ENCODE measurements at places on chromosomes 13 and 19.

- no peak for DNase-seq
Observed at GRCh38 chr19:28868836-28869235, 344.1 kb downstream of the UQCRFS1 start.

DNA sequence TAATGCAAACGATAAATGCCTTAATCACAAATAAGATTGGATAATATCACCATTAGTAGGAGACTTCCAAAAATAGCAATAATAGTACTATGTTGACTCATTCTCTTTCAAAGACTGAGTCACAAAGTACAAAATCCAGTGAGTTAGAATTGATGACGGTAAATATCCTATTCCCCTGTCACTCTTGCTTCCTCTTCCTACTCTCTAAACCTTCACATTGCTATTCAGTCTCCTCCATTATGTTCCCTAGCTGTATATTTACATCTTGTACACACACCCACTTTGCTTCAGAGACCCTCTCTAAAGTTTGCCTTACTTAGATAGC is 26.3 kb upstream of the INTS6 start:
- DNase-seq, result no peak

DNA sequence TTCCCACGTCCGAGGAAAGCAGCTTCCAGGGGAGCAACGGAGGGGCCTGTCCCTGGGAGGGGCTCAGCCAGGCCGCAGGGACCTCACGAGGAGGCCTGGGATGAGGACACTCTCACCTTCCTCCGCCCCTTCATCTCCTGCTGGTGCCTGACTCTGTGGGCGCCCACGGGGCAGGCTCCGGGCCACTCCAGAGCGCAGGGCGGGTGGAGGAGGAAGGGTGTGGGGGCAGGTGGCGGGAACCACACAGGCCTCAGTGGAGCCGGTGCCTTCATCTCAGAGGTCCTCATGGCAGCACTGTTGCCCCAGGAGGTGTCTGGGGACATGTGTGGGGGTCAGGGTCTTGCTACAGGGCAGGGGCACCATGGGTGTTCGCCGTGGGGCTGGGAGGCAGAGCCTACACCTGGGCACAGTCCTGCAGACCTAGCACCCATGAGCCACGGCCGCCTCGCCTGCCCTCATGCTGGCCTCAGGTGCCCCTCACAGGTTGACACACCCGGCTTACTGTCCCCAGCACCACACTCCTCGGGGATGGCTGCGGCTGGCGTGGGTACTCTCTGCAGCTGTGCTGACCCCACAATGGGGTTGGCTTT is 10.1 kb upstream of the TMEM255B start:
- no peak for DNase-seq

DNA sequence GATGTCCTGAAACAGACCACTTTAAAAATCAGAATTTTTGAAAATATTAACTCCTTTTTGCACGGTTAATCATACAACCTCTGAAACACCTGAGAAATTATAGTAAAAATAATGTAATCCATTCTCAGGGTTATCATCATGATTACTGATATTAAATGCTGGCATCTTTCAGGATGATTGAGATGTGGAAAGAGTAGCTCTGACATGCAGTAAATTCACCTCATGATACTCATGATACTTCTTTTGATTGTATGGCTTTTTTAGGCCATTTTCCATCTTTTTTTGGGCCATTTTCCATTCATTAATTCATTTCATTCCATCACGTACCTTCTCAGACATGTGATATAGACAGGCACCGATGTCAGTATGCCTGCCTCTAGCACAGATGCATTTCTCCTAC is 85.1 kb downstream of the FGF14 start:
- DNase-seq, result no peak

GRCh38 chr13:58573743-58574142 is 942.2 kb downstream of the PCDH17 start:
- no peak for DNase-seq

DNA sequence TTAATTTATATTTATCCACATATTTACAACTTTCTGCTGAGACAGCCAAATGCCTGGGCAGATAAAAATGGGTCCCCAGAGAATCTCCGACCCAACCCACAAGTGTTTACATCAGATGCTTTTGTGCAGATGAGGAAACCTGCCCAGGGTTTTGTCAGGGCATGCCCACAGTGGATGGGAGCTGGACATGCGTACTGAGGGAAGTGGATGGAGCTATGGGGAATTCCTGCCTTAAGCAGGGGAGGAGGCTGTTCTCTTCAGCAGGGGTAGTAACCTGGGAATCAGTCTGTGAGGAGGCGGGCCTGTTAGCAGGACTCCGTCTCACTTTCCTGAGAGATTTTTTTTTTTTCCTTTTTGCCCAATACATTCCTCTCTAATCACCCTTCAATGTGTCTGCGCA is 122.9 kb downstream of the RFC3 start:
- DNase-seq, result no peak
